LHCN-M2 (cell line): ENCODE measurements at places on chromosomes 5 and 9.

DNA sequence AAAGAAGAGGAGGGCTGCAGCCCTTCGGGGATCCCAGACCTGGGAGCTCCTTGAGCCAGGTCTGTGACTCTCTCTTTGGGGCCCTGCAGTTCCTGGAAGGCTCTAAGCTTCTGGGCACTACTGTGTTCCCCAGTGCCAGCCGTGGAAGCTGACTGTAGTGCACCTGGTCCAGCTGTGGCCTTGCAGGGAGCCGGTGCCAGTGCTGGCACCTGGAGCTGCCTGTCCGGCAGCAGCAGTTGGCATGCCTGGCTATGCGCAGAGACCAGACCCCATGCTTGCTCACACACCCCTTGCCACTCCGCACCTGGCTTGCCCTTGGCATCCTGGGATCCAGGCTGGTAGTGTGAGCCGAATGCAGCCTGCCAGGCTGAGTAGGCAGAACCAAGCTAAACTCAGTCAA lies 91.0 kb upstream of the PUM3 start:
- no peak for DNase-seq

DNA sequence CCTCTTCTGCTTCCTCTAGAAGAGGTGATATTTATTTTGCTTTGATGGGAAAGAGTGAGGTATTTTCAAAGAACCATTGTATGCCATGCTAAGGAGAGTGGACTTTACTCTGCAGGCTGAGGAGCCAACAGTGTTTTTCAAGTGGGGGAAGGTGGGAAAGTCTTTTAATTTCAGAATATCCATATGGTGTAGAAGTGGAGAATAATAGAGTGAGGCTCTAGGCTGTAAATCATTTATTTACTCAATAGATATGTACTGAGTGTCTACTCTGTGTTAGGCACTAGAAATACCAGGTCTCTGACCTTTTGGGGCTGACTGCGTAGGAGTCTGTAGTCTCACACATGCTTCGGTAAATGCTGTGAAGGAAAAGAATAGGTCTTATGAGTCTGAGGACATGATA lies 30.7 kb upstream of the TENT2 start:
- no peak for DNase-seq

- DNase-seq, result peak; percentile 61
These were observed 129.0 kb downstream of the MUSK start for GRCh38 chr9:110797611-110798010.

DNA sequence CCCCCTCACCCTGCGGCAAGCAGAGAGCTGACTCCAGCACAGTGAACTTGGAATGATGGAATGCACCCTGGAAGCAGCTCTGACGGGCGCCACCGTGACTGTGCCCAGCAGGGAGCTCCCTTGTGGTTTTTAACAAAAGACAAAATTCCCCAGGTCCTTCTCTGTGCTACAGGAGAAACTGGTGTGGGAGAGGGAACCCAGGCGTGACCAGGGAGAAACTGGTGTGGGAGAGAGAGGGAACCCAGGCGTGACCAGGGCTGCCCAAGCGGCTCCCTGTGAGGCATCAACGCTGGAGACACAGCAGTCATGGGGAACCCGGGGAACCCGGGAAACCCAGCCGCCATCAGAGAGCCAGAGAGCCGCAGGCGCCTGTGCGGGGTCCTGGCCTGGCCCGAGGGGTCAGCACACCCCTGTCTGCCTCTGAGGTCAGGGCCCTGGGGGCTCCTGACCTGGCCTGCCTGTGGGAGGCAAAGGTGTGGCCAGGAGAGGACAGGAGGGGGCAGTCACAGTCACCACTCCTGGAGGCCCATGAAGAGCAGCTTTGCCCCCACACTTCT lies 3.1 kb upstream of the AHRR start:
- peak; percentile 45 for DNase-seq

DNA sequence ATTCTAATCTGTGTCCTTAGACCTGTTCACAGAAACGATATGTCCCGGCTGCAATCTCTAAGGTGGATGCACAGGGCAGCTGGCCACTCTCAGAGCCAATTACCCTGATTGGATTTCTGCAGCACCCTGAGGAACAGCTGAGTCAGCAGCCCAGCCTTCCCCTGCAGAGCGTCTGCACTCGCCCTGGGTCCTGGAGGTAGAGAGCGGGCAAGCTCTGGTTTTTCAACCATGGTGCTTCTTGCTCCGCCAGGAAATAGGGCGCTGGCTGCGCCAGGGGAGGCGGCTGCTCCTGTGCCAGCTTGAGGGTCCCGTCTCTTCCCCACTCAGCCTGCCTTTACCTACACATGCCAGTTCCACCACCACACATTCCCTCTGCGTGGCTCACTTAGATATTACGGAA lies 19.2 kb downstream of the NDUFS6 start:
- DNase-seq, result no peak

DNA sequence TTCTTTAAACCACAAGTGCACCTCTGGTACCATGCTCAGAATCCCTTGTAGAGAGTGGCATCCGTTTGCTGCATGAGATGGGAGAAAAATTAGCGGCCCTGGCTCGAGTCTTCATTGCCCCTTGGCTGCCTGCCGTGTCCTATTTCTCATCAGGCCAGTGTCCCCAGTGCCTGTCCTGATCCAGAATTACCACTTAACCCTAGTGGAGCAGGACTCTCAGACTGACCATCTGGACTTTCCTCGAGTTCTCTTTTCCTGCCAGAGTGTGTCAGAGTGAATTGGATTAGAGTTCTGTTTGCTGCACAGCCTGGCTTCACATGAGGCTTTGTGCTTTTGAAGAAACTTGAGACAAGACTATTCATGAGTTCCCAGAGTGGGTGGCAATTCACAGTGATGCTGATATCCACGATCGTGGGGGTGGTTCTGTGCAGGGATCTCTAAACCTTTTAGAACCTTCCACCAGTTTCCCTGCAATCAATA lies 92.6 kb downstream of the C9orf152 start:
- DNase-seq, result peak; percentile 56

GRCh38 chr5:96794757-96795156 lies 13.0 kb downstream of the ERAP1 start:
- DNase-seq, result no peak

DNA sequence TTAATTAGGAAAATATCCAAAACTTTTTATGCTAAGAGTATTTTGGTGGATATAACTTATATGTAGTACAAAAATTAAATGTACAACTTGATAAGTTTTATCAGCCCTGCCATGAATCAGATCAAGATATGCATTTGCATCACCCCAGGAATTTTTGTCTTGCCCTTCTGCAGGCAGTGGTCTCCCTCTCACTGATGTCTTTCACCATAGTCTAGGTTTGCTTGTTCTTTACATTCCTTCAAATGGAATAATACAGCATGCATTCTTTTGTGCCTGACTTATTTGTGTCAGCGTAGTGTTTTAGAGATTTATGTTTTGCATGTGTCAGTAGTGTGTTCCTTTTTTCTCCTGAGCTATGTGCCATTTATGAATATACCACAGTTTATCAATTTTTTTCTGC lies 36.4 kb downstream of the RNF180 start:
- no peak for DNase-seq

GRCh38 chr5:147321569-147321968 lies 86.7 kb downstream of the STK32A start:
- DNase-seq, result no peak

DNA sequence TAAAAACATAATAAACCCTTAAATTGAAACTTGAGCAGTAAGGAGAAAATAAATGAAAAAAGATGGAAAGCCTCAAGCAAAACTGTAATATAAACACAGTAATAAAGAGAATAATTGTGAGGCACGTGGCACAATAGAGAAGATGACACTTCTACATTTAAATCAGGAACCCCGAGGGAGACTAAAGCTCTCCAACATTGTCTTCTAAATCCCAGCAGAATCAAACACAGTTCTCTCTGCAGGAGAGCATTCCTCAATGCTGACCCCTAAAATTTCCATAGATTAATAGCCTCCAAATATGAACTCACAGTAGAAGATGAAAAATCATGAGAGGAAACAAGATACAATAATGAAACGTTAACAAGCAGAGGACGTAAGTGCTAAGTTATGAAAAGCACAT lies 721.2 kb upstream of the COX7C start:
- no peak for DNase-seq

GRCh38 chr9:117526674-117527073 lies 111.8 kb upstream of the ASTN2 start:
- no peak for DNase-seq

DNA sequence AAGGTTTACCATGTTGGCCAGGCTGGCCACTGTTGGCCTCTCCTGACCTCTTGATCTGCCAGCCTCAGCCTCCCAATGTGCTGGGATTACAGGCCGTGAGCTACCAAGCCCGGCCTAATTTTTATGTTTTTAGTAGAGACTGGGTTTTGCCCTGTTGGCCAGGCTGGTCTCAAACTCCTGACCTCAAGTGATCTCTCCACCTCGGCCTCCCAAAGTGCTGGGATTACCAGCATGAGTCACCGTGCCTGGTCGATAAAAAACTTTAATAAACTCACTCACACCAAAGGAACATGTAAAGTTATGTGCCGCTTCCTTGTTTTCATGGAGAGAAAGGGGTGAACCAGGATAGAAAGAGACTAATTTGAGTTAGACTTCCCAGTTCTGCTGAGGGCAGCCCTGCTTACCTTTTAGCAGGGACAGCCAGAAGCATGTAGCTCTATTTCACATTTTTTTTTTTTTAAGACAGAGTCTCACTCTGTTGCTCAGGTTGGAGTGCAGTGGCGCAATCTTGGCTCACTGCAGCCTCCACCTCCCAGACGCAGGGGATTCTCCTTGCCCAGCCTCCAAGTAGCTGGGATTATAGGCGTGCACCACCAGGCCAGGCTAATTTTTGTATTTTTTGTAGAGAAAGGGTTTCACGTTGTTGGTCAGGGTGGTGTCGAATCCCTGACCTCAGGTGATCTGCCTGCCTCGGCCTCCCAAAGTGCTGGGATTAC lies 11.4 kb upstream of the HAUS6 start:
- peak; percentile 39 for DNase-seq

GRCh38 chr5:175344331-175345195 lies 99.4 kb downstream of the DRD1 start:
- DNase-seq, result no peak

GRCh38 chr5:141149812-141150211 lies at the start of gene PCDHB6:
TSS of gene PCDHB6 (plus strand) at chr5:141150057. CDS start at chr5:141150258, 201 bp downstream.
- DNase-seq, result peak; percentile 45

DNA sequence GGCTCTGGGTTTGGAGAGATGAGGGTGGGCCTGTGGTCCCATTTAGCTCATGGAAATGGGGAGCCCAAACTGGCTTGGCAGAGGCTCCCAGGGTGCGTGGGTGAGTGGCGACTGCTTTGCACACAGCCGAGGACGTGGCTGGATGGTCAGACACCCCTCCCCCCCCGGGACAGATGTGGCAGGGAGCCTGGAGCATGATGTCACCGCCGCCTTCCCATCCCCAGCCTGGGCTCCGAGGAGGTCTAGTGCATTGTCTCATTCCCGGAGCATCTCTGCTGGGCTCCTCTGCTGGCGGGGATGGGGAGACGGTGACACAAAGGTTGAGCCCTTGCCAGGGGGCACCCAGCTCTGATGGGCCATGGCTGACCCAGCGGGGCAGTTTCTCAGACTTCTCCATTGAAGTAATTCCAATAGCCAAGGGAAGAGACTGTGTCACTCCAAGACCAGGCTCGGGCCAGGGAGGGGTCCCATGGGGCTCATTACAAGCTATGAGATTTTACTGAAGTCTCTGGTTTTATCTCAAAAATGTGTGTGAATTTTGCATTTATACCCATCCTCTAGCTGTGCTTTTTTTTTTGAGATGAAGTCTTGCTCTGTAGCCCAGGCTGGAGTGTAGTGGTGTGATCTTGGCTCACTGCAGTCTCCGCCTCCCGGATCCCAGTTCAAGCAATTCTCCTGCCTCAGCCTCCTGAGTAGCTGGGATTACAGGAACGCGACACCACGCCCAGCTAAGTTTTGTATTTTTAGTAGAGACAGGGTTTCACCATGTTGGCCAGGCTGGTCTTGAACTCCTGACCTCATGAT lies 36.1 kb downstream of the HMCN2 start:
- no peak for DNase-seq

- no peak for DNase-seq
These were observed 24.9 kb downstream of the CAST start for GRCh38 chr5:96687080-96687479.
